ENCODE measurements at places on chromosomes 11 and 22.
A peak's percentile ranks its signal among the peaks of the same experiment; 100 is the strongest.

- peaks cover 7% of the 10 kb centered on the region for H3K27me3 ChIP-seq
- H3K4me3 ChIP-seq = no peak overlapping the region
- no peaks in the 10 kb centered on the region for H3K36me3 ChIP-seq
- H3K4me1 ChIP-seq = peaks cover 53% of the 10 kb centered on the region
Measured at GRCh38 chr11:7581021-7581590, 67.3 kb downstream of the PPFIBP2 start.

GRCh38 chr22:22422629-22423112, 85.9 kb downstream of the ZNF280B start:
- H3K27ac ChIP-seq = no peak overlapping the region
- H3K4me1 ChIP-seq = no peaks in the 10 kb centered on the region
- peak; percentile 75 for DNase-seq
- H3K4me3 ChIP-seq = no peak overlapping the region

GRCh38 chr11:10488121-10488933, 33.3 kb downstream of the AMPD3 start:
- peaks cover 9% of the 10 kb centered on the region for H3K4me1 ChIP-seq
- DNase-seq = no peak
- no peaks in the 10 kb centered on the region for H3K27me3 ChIP-seq
- no peak overlapping the region for H3K27ac ChIP-seq
- H3K4me3 ChIP-seq = no peak overlapping the region

DNA sequence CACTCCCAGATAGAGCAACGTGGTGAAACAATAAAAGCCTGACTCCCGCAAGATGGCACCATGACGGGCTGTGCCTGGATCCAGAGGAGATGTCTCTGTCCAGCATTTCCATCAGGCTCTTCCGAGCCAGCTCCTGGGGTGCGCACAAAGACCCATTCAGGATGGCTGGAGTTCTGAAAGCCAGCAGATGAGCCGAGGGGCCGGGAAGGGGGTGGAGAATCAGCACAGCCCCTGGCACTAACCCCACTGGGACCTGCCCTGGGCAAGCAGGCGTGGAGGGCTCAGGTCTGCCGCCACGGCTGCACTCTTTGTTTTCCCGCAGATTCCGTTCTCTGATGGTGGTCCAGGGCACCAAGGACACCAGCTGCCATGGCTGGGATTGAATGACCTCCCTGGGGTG, 97.2 kb upstream of the BLID start:
- no peak overlapping the region for H3K4me3 ChIP-seq
- H3K27ac ChIP-seq = no peak overlapping the region
- H3K36me3 ChIP-seq = no peaks in the 10 kb centered on the region
- H3K27me3 ChIP-seq = peaks cover 3% of the 10 kb centered on the region
- H3K4me1 ChIP-seq = no peaks in the 10 kb centered on the region

DNA sequence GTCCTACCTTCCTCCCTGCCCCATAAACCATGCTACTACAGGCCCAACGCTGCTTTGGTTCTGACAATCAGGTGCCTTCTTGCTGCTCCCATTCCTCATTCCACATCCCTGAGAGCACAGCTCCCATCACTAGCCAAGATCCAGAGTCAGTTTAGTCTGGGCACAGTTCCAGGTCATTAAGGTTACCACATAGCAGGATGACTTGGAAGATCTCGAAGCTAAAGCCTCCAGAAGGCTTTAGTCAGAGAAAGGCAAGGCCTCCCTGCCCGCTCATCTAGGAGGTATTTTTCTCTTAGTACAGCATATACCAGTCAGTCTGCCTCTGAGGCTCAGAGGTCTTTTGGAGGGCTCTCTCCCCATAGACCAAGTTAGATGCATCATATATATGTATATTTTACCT, 30.3 kb downstream of the TRIM66 start:
- peaks cover 30% of the 10 kb centered on the region for H3K4me1 ChIP-seq
- peaks cover 42% of the 10 kb centered on the region for H3K36me3 ChIP-seq
- no peak for DNase-seq
- H3K4me3 ChIP-seq = no peak overlapping the region
- no peaks in the 10 kb centered on the region for H3K27me3 ChIP-seq

GRCh38 chr22:48869161-48869560, 958.5 kb downstream of the BRD1 start:
- DNase-seq = no peak
- H3K27me3 ChIP-seq = no peaks in the 10 kb centered on the region
- H3K4me1 ChIP-seq = no peaks in the 10 kb centered on the region
- H3K27ac ChIP-seq = no peak overlapping the region
- no peaks in the 10 kb centered on the region for H3K36me3 ChIP-seq
- no peak overlapping the region for H3K4me3 ChIP-seq

- no peak for DNase-seq
- peaks cover 4% of the 10 kb centered on the region for H3K36me3 ChIP-seq
- H3K27ac ChIP-seq = no peak overlapping the region
- H3K4me1 ChIP-seq = peaks cover 29% of the 10 kb centered on the region
- H3K27me3 ChIP-seq = peaks cover 51% of the 10 kb centered on the region
Measured at GRCh38 chr11:46918788-46919513, 601 bp upstream of the LRP4 start.

DNA sequence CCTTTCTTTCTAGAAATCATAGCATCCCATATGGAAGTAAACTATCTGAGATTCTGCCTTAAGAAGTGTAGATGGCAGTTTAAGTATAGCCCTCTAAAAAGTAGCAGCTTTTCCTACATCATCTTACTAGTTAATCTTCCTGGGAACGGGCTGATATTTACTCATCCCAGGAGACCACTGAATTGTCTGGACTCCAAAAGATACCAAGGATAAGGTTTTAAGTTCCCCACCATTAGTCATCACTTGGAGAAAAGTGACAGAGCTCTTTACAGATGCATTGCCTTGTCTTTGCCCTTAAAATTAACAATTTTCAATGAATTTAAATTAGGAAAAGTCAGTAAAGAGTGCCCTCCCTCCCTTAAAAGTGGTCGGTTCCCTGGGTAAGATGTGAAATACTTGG, 129.5 kb downstream of the MAML2 start:
- peaks cover 18% of the 10 kb centered on the region for H3K36me3 ChIP-seq
- H3K27ac ChIP-seq = no peak overlapping the region
- no peaks in the 10 kb centered on the region for H3K27me3 ChIP-seq
- no peak overlapping the region for H3K4me3 ChIP-seq

- H3K36me3 ChIP-seq = no peaks in the 10 kb centered on the region
- no peak overlapping the region for H3K27ac ChIP-seq
- H3K27me3 ChIP-seq = no peaks in the 10 kb centered on the region
- H3K4me3 ChIP-seq = no peak overlapping the region
- DNase-seq = no peak
Measured at GRCh38 chr11:38156495-38157146, 1558.6 kb upstream of the RAG2 start.

DNA sequence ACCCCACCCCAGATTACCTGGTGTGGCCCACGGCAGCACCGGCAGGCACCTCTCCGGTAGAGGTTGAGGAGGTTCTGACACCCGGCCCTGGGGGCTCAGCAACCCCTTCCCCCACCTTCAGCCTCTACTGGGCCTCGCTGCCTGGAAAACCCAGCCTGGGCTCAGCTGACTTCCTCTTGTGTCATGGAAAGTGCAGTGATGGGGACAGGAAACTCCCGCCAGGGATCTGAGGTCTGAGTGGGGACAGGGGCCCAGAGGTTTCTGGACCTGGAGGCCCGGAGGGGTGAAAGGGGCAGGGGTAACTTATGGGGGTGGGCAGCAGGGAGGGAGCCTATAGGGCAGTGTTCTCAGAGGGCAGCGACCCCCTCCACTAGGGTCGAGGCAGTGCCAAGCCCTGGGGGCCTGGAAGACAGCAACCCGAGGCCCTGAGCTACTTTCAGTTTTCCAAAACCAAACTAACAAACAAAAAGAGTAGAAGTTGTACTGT, 10.0 kb upstream of the CD5 start:
- H3K27ac ChIP-seq = peak overlapping the region; percentile 96
- peak; percentile 72 for DNase-seq
- H3K36me3 ChIP-seq = peaks cover 4% of the 10 kb centered on the region
- H3K4me3 ChIP-seq = peak overlapping the region; percentile 77

DNA sequence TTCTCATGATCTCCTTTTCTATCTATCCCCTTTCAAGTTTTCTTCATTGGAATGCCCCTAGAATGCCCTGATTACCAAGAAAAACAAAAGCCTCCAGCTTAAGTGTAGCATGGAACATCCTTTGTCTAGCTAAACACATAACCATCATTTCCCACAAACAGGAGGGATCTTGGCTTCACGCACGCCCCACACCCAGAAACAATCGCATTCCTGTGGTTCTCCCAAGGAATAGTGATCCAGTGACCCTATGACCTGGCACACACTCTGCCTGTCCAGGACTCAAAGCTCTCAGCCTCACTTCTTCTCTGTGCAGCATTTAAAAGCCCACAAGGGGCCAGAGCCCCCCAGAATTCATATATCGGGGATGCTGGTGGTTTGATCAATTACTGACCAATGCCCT, 9.3 kb upstream of the POU2AF1 start:
- peaks cover 2% of the 10 kb centered on the region for H3K27me3 ChIP-seq
- H3K4me3 ChIP-seq = no peak overlapping the region
- peaks cover 7% of the 10 kb centered on the region for H3K4me1 ChIP-seq
- H3K36me3 ChIP-seq = peaks cover 3% of the 10 kb centered on the region
- DNase-seq = no peak

- H3K4me1 ChIP-seq = no peaks in the 10 kb centered on the region
- H3K36me3 ChIP-seq = no peaks in the 10 kb centered on the region
Measured at GRCh38 chr11:62044639-62045121, 77.2 kb upstream of the FTH1 start.
